CD4-positive, alpha-beta T cell treated with Interleukin-21 for 1 hour (primary cell): ENCODE measurements at places on chromosomes 2 and 18.

DNA sequence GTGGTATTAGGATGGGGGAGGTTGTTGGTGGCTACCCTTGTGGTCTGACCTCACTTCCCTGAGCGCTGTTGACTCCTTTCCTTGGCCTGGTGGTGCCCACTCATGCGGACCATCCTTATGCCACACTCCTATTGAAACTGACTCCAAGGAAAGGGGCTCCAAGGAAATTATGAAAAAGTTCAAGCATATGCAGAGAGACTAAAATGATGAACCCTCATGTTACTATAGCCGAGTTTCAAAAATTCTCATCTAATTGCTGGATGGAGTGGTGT, 96.2 kb upstream of the STPG4 start:
- DNase-seq, result no peak

- no peak for DNase-seq
Observed at GRCh38 chr18:23033056-23033455, 99.9 kb downstream of the RBBP8 start.

DNA sequence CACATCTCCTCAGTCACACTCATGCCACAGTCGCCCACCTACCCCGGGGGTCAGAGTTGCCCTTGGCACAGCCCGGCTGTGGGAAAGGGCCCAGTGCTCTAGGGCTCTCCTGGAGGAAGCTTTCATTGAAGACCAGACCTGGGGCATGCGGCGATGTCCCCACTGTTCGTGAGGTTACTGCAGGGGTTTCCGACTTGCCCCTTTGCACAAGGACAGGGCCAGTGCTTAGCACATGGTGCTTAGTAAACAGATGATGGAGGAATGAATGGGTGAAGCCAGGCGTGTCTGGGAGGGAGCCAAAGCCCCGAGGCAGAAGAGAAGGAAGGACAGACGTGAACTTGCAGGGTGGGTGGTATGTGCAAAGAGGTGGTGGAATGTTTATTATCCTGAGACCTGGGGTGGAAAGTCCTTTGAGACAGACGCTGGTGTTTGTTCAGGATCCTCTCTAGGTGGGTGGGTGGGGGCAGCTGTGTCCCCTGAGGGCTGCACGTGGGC, 205.9 kb upstream of the ARL4C start:
- no peak for DNase-seq

DNA sequence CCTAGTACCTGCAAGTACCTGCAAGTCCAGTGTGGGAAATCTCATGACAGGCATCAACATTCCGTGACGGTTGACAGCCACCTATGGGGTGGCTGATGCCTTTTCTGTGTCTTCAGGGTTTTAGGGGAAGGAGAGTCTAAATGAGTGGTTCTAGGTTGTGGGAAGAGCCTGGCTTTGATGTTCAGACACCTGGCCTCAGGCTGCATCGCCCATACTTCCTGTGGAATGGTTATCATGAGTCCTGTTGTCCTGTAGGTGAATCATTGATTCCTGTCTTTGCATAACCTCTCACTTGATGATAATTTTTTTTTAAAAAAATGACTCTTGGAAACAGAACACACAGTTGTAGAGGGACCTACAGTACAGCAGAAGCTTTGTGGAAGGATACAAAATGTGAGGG, 108.9 kb downstream of the NEDD4L start:
- DNase-seq, result no peak

GRCh38 chr2:152613235-152613634, 104.0 kb downstream of the PRPF40A start:
- DNase-seq, result no peak

GRCh38 chr2:207088839-207089238, 76.9 kb downstream of the KLF7 start:
- DNase-seq, result no peak

- DNase-seq, result no peak
Observed at GRCh38 chr2:223041527-223042109, 10.4 kb upstream of the KCNE4 start.

- DNase-seq, result no peak
Observed at GRCh38 chr2:22153931-22154613, 1030.3 kb downstream of the TDRD15 start.

DNA sequence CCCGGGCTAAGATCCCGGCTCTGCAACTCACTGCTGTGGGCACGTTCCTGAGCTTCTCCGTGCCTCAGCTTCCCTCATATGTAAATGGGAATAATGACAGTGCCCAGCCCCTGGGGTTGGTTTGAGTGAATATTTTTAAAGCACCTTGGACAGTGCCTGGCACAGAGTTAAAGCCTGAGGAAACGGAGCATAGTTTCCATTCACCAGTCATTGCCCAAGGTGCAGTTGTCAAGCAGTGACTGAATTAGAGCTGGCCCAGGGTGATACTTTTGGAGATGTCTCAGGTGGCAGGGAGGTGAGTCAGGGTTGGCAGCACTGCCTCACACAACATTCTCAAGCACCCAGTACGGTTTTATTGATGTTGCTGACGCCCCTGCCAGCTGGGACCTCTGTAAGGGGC, 12.2 kb downstream of the TMEM177 start:
- DNase-seq, result no peak

DNA sequence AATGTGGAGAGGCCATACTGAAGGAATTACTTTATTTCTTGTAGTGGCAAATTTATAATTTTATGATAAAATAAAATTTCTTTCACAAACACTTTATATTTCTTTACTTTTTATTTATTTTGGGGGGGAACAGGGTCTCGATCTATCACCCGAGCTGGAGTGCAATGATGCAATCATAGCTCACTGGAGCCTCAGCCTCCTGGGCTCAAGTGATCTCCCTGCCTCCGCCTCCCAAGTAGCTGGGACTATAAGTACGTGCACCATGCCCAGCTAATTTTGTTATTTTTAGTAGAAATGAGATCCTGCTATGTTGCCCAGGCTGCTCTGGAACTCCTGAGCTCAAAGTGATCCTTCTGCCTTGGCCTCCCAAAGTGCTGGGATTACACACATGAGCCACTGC, 59.6 kb downstream of the SOS1 start:
- no peak for DNase-seq

- DNase-seq, result no peak
Observed at GRCh38 chr2:191299010-191299409, 53.8 kb downstream of the MYO1B start.

DNA sequence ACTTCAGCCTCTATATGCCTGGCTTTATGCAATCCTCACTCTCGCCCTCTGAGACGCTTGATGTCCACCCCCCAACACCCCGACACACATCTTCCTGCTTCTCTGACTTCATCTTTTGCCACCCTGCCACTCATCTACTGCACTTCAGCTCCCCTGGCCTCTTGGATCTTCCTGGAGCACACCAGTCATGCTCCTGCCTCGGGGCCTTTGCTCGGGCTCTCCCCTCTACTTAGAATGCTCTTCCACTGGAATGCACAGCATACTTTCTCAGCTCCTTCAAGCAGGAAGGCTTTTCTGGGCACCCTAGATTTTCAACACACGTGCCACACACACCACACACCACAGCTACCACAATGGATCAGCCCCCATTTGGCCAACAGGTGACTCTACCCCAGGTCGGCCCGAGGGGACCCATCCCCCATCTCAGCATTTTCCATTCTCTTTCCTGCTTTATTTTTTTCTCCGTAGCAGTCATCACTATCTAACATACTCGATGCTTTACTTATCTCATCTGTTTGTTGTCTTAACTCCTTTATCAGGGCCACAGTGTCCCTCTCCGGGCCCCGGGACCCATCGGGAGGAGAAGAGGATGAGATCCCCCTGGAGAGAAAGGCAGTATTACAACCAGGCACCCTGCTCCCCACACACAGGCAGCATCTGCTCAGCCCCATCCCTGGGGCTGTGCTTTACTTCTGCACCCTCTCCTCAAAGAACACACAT, 2.3 kb downstream of the RUFY4 start:
- no peak for DNase-seq

DNA sequence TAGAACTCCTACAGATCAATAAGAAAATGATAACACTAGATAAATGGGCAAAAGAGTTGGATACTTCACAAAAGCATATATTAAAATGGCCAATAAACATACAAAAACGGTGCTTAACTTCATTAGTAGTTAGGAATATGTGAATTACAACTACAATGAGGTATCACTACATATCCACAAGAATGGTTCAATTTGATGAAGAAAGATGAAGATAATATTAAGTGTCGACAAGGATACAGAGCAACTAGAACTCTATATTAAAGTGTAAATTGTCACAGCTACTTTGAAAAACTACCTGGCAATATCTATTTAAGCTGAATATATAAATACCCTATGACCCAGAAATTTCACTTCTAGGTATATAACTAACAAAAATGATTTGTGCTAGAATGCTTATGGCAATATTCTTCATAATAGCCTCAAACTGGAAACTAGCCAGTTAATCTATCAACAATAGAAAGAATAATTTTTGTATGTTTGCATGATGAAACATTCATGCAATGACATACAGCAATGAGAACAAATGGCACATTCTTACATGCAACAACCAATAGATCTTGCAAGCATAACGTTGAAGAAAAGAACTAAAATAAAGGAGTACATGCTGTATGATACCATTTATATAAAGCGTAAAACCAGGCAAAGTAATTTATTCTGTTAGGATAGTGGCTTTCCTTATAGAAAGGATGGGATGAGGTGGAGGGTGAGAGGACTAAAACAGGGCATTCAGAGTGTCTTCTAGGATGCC, 290.2 kb upstream of the SESTD1 start:
- DNase-seq, result no peak

DNA sequence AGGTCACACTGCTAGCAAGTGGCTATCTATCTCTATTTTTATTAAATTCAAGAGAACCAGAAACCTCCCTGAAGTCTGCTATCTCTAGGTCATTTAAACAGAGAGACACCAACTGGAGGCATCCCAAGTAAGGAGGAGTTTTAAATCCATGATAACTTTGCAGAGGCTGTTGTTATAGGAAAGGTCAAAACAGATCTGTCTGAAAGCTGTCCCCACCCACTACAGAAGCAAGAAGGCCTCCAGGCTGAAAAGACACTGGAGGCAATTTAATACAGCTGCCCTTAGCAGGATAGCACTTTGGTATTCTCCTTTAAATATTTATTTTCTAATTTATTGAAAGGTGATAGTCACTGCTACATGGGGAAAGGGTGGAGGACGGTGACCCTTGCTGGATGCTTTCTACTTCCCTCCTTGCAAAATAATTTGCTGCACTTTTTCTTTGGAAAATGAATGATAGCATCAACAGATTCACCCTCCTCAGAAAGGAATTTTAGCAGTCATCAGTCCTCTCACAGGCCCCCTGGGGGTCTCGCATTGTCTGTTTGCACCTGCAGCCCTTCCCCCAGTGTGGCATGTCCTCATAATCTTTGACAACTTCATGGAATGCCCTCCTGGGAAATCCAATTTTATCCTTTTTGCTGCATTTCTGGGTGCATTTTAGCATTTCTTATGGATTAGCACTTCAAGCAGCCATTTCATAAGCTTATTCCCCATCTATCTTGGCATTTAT, 429.5 kb upstream of the TNP1 start:
- no peak for DNase-seq

DNA sequence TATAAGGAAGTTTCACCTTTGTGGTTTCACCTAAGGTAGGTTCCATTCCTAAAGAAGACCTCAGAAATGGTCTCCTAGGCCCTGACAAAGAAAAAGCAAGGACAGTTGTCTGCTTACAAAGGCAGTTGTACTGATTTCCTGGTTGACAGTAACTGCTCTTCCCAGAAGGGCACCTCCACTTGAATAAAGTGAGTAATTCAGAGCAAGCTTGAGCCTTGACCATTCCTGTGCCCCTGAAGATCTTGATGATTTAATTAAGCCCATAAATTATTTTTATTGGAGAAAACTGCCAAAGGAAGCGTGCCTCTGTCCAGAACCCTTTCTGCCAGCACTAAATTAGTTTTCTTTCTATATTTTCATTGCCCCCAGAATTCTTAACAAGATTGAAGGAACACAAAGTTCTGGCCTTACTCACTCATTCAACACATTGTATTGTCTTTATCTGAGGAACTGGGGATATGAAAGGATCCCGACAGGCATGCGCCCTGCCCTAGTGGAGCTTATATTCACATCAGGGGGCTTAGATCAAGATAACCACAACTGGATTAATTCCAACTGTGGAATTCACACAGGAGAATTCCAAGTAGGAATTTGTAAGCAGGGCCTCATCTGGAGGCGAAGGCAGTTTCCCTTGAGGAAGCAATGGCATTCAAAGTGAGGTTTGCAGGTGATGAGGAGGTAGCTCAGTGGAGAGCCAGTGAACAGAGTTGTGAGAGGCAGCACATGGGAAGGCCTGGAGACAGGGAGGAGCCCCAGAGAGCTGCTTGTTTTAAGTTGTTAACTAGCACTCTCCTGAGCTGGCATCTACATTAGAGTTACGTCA, 21.2 kb downstream of the PTRHD1 start:
- DNase-seq, result no peak

DNA sequence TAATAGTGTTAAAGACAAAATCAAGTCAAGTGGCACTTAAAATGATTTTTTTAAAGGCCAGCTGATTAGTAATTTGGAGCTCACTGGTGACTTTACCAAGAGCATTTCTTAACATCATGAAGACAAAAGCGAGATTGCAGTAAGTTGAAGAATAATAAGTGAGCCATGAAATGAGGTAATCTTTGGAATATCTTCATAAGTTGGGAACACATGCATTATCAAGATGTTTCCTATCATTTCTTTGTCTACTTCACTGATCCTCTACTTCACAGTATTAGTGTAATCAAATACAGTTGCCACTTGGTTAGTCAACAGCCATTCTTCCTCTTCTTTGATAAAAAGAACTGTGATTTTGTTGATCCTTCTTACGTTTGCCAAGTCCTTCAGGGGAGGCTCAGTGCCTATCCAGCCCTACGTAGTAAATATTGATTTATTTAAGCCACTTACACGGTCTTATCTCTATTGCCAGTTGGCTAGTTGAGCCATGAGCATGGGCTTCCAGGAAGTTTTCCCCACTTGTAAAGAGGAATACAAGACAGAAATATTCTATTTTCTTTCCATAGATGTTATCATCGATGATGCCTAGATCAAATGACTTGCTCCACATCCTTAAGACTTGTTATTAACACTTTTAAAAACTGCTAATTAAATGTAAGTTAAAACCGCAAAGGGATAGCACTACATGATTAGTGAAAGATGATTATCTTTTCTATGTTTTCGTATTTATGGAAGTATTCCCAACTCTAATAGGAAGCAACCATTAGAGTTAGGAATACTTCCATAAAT, 46.1 kb downstream of the YES1 start:
- DNase-seq, result no peak

- no peak for DNase-seq
Observed at GRCh38 chr18:24212939-24213338, 74.1 kb downstream of the CABYR start.

- no peak for DNase-seq
Observed at GRCh38 chr2:232494542-232494941, 6.9 kb upstream of the ECEL1 start.
